NCI-H2081 (cell line): ENCODE measurements at places on chromosomes 2 and 18.
A peak's percentile ranks its signal among the peaks of the same experiment; 100 is the strongest.

GRCh38 chr2:239369631-239370161, 31.1 kb downstream of the HDAC4 start:
- no peak for DNase-seq

DNA sequence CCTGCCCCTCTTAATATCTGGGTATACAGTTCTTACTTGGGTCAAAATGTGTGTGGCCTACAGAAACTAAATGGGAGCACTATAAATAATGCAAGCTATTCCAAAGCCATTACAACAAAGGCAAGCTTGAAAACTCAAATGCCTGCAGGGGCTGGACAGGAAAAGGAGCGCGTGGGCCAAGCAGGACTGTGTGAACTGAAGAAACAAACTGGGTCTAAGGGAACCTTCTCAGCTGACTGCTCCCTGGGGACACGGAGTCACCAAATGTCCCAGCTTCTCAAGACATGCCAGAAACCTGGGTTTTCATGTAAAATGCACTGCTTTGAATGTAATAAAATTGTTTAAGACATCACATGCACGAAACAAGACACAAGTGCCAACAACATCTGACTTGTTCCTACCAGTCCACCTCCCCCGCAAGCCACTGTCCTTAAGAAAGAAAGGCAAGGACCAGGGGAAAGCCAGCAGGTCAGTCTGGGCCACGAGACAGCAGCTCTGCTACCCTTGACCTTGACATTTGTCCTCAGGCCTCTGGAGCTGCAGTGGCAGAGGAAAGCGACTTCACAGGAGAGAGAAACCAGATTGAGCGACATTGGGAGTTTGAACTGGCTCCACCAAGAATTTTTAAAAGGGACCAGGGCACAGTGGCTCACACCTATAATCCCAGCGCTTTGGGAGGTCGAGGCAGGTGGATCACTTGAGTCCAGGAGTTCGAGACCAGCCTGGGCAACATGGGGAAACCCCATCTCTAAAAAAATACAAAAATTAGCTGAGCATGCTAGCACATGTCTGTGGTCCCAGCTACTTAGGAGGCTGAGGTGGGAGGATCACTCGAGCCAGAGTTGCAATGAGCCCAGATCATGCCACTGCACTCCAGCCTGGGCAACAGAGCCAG, 89.7 kb upstream of the SH3BP4 start:
- DNase-seq, result no peak

- no peak for DNase-seq
These were observed 68.3 kb upstream of the LRP1B start for GRCh38 chr2:142199073-142199472.

DNA sequence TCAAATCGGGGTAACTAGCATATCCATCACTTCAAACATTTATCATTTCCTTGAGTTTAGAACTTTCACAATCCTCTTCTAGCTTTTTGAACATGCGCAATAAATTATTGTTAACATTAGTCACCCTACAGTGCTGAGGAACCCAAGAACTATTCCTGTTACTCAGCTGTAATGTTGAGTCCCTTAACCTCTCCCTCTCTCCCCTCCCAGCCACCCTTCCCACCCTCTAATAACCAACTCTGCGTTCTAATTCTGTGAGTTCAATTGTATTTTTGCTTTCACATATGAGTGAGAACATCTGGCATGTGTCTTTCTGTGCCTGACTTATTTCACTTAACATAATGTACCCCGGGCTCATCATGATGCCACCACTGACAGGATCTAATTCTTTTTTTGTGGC, 78.6 kb upstream of the RANBP2 start:
- DNase-seq, result no peak

DNA sequence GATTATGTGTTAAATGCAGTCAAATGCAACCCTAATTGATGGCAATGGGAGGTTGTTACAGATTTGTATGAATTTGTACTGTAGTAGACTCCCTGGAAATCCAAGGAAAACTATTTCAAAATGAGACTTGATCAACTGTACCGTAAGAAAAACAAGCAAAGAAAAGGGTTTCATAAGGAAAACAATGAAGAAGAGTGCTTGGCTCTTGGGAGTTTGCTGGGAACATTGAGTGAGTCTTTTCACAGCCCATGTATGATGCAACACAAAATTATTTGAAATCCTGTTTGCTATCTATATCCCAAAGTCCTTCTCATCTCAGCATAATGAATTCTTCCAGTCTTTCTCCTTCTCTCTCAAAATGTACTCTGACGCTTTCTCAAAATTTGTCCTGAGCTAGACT, 67.0 kb upstream of the OSR1 start:
- DNase-seq, result no peak

GRCh38 chr2:9473985-9474360, 378 bp upstream of the IAH1 start:
- peak; percentile 21 for DNase-seq

DNA sequence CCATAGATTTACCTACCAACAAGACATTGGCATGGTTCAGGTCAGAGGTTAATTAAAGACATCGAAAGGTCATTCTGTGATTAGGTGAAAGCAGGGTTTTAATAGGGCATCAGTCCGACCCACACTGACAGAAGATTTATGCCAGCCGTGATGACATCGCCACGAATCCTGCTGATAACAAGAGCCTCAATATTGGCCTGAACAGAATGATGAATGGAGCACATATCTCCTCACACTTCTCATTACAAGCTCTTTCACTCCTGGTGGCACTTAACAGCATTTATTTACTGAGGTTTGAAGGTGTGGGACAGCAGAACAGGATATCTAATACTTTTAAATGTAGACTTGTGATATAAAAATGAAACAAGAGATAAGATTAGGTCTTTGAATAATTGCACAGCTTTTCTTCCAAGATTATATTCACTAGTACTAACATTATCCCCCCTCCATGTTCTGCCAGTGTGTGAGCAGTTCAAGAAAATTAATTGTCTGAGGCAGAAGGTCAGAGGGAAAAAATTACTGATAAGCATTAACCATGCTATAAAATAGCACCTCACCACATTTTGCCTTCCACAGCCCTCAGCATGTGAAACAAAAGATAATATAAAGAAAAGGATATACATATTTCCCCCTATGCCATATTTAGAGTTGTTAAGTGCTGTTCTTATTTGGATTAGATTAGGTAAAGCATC, 23.1 kb upstream of the INSIG2 start:
- no peak for DNase-seq

- no peak for DNase-seq
These were observed 18.1 kb downstream of the TEX51 start for GRCh38 chr2:126916744-126917143.

DNA sequence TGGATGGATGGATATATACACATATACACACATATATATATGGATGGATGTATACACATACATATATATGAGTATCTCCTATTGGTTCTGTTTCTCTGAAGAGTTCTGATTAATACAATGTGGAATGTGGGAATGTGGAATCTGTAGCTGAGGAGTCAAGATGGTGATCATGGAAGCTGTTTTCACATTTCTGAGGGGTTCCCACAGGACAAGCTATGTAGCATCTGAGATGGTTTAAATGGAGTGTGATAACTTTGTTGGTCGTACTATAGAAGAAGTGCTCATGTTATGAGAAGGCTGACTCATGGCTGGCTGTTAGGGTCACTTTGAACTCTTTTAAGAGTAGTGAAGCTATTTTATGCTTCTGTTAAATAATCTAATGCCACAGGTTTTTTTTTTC, 279.7 kb downstream of the MEIS1 start:
- DNase-seq, result no peak

DNA sequence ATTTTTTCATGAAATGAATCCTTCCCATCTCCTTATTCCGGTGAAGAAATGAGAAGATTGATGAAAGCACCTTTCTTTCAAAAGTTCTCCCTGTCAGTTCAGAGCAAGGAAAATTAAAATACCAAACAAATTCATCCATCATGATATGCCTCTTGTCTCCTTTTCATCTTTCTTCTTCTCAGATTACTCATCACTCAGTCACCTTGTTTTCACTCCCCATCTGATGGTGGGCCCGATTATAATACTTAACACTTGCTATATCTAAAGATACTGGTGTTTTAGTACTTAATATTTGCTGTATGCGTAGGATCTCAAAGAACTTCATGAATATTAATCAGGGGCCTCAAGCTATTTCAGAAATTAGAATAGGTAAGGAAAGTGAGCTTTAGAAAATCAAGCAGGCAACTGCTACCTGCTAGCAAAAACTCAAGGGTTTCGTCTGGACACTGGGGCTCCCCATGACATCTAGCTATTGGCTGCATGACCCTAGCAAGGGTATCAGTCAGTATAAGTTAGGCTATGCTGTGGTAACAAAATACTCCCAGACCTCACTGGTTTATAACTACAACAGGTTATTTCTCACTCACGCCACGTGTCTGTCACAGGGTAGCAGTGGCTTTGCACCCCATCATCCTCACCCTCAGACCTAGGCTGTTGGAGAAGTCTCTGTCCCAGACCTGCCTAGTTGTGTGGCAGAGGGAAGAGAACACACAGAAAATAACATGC, 39.0 kb upstream of the RNF152 start:
- no peak for DNase-seq

- no peak for DNase-seq
These were observed 63.5 kb upstream of the NFE2L2 start for GRCh38 chr2:177328056-177328455.

GRCh38 chr18:25587545-25587944, 235.6 kb upstream of the ZNF521 start:
- DNase-seq, result no peak

DNA sequence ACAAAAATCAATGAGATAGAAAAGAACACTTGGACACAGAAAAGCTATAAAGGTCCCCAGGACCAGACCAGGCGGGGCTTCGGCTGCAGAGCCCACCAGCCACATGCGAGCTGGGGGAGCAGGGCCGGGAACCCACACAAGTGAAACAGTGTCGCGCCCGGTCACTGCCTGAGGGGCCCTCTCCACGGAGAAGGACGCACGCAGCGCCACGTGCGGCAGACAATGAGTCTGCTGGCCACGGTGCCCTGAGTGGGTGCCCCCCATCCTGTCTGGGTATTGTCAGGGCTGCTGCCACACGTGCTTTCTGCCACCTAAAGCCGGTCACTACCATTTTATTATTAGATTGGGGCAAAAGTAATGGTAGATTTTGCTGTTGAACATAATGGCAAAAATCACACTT, 207.9 kb upstream of the HDAC4 start:
- DNase-seq, result no peak

GRCh38 chr2:196607073-196607472, 32.4 kb upstream of the CCDC150 start:
- no peak for DNase-seq
